SK-N-MC (cell line): ENCODE measurements at places on chromosomes 7 and 10.

DNA sequence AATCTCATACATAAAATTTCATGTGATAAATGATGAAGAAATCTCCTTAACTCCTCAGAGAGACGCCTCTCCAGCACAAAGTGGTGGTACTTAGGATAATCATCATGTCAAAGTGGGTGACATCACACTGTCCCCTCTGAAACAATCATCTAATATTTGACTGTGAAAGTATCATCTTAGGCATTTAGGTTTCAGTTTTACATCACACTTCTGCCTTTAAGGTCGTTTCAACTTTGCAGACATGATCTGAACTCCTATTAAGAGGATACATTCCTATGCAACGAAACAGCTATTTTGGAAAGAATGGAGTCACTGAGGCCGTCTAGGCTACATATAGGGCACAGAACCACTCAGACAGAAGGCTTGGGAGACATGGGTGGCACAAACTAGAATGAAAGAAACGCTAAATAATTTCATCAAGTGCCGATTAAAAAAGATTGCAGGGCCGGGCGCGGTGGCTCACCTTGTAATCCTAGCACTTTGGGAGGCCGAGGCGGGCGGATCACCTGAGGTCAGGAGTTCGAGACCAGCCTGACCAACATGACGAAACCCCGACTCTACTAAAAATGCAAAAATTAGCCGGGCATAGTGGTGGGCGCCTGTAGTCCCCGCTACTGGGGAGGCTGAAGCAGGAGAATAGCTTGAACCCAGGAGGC lies 2.0 kb downstream of the VOPP1 start:
- DNase-seq, result no peak

- DNase-seq, result no peak
These were observed 60.6 kb upstream of the SHH start for GRCh38 chr7:155872678-155873369.

GRCh38 chr10:104113376-104113956 lies 8.5 kb upstream of the SFR1 start:
- DNase-seq, result no peak

DNA sequence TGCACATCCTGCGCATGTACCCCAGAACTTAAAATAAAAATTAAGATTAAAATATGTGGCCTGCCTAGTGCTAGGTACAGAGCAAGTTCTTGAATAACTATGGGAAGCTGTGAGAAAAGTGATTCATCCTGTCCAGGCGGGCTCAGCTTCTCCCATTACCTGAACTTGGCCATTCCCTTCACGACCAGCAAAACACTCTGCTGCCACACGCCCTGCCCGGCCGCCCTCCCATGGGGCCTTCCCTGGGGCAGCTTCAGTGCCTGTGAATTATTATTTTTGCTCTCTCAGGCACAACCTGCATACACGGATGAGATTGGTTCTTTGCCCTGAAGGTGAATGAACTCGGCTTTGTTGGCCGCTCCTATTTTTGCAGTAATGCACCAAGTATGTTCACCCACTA lies 209.2 kb upstream of the SHH start:
- DNase-seq, result no peak

- DNase-seq, result no peak
These were observed 2.4 kb downstream of the RASGEF1A start for GRCh38 chr10:43264344-43264964.

GRCh38 chr10:105398202-105398601 lies 757.1 kb downstream of the SORCS3 start:
- no peak for DNase-seq

DNA sequence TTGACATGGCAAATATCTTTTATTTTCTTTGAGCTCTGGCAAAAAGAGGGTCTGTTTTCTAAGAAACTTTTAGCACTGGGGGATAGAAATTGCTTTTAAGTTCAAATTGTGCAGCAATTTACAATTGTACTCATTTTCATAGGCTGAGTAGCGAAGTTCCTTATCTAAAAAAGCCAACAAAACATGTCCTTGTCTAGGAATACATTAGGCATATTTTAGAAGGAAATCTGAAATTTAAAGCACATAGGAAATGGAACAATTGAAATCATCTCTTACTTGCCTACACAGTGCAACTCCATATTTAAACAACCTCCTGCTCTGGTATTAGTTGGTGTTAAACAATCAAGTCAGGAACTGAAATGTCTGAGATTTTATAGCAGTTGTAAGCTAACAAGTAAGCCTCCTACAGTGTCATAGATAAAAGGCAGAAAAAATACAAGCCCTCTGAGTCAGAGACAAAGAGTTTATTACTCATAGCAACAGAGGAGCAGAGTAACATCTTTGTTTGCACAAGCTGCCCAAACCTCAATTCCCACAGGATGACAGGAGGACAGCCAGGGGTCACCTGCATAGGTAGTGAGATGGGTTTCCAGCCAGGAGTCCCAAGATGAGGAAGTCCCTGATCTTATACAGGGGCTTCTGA lies 280.2 kb upstream of the HGF start:
- no peak for DNase-seq

- peak; percentile 28 for DNase-seq
These were observed 122.4 kb downstream of the CLEC2L start for GRCh38 chr7:139645572-139646523.

GRCh38 chr7:47556511-47557180 lies 25.3 kb downstream of the TNS3 start:
- DNase-seq, result no peak

GRCh38 chr7:78334426-78334825 lies 535.9 kb downstream of the PHTF2 start:
- DNase-seq, result no peak

GRCh38 chr10:8702181-8702580 lies 647.7 kb downstream of the GATA3 start:
- no peak for DNase-seq

GRCh38 chr10:108465871-108466641 lies 1301.5 kb upstream of the SORCS1 start:
- DNase-seq, result no peak

DNA sequence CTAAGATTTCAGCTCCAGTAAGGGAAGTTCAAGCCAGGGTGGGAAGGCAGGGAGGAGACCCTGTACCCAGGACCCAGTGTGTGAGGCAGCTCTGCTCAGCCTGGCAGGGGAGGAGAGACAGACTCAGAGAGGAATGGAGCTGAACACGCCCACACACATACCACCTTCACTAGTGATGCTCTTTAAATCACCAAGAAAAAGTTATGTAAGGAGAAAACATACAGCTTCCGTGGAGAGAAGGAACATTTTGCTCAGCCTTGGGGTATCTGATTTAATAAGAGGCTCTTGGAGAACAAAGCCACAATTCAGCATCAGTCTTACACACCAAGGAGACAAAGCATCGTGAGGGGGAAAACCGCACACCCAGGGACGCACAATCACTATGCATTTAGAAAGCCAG lies 62.9 kb downstream of the PRKAG2 start:
- DNase-seq, result no peak

- DNase-seq, result no peak
These were observed 603.2 kb downstream of the LRMDA start for GRCh38 chr10:76034353-76035205.

- DNase-seq, result no peak
These were observed 83.7 kb downstream of the DIP2C start for GRCh38 chr10:605632-606325.
